ENCODE measurements at places on chromosomes 1 and 21.
A peak's percentile ranks its signal among the peaks of the same experiment; 100 is the strongest.

DNA sequence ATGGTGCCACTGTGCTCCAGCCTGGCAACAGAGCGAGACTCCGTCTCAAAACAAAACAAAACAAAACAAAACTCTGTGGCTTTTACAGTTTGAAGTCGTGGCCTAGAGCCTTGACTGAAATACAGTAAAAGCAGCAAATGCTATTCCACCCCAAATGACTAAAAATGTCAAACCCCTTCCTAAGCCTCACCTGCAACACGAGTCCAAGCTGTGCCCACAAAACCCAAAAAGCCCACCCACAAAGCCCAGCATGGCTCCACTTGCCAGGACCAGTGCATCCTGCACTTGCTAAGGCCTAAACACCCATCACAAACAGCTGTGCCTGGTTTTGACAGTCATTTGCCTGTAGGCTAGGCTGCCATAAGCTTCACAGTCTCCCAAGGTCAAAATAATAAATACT lies 21.3 kb downstream of the VAV3 start:
- DNase-seq, result no peak

- no peak for DNase-seq
Observed at GRCh38 chr1:32263744-32264143, 12.7 kb downstream of the LCK start.

DNA sequence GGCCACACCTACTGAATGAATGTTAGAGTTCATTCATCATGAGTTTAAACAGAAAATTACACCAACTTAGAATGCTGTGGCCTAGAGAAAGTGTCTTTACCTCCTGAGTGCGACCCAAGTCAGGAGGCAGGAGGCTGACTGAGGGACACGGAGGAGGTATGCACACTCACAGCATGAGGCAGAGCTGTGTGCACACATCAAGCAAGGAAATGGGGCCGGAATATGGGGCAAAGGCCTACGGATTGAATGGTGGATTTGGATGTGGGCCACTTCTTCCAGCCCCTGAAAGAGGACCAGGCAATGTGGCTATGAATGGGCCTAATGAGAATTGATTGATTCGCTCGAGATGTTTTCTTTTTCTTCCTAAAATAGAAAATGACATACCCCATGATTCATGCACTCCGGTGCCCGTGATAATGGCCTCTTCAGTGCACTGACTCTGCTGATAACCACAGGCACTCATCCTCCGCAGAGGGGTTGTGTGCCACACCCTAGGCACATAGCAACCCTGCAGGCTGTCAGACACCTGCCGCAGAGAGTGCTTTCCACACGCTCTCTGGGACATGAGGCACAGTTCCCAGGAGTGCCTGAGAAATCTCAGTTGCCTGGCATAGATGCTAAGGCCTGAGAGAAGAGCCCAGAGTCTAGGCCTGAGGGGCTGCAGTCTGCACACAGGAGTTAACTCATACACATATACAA lies 155.5 kb downstream of the GLUL start:
- peak; percentile 67 for DNase-seq

DNA sequence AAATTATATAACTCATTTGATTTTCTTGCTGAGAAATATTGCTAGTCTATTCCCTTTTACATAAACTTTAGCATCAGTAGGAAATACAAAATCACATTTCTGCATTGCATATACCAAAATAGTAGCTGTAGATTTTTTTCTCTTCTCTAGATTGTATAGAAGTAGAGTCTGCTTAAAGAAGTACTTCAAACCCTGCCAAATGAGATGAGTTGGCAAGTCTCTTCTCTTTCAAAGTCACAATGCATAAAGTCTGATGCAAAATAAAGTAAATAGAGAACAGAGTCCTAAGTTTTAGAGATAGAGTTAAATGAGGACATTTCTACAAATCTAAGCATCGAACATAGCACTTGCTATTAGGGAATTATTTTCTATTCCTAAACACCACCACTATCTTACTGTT lies 6.4 kb downstream of the PLPPR4 start:
- no peak for DNase-seq

DNA sequence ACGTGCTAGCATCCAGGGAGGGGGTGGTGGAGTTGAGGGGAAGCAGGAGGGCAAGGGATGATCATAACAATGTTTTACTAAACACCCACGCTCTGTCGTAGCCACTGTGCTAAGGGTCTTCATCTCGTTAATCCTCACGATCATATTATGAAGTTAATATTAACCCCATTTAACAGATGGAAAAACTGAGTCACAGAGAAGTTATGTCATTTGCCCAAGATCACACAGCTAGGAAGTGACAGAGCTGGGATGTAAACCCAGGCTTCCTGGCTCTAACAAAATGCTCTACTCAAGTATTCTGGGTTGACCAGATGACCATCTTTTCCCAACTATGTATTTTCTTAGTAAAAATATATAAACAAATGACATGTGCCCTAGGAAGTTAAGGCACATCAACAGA lies 88.7 kb downstream of the TAS1R2 start:
- DNase-seq, result no peak

DNA sequence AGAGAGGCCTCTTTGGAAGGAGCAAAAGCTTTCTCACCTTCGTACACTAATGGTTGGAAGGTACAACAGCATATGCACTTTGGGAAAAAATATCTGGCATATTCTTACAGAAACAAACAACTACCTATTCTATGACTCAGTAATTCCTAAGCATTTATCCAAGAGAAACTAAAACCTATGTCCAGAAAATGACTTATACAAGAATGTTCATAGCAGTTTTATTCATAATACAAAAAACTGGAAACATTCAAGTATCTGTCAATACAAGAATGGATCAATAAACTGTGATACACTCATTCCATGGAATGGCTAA lies 8.2 kb downstream of the NBPF1 start:
- DNase-seq, result no peak

- no peak for DNase-seq
Observed at GRCh38 chr1:222941425-222941824, 126.6 kb downstream of the DISP1 start.

DNA sequence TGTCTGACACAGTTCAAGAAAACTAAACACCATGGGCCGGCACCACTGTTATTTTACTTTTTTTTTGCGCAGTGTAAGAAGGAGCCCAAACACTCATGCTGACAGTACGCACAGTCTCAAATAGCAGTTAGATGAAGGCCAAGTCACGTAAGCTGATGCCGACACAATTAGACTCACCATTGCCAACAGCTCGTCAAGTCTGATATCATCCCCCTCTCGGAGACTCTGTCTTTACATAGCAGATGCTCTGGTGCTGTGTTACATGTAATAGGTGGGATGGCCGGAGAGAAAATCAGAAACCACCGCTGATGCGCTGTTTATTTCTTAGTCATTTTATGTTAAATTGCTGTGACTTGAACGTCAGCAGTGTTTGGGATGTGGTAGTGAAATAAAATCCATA lies 49.3 kb downstream of the TGFB2 start:
- DNase-seq, result no peak

DNA sequence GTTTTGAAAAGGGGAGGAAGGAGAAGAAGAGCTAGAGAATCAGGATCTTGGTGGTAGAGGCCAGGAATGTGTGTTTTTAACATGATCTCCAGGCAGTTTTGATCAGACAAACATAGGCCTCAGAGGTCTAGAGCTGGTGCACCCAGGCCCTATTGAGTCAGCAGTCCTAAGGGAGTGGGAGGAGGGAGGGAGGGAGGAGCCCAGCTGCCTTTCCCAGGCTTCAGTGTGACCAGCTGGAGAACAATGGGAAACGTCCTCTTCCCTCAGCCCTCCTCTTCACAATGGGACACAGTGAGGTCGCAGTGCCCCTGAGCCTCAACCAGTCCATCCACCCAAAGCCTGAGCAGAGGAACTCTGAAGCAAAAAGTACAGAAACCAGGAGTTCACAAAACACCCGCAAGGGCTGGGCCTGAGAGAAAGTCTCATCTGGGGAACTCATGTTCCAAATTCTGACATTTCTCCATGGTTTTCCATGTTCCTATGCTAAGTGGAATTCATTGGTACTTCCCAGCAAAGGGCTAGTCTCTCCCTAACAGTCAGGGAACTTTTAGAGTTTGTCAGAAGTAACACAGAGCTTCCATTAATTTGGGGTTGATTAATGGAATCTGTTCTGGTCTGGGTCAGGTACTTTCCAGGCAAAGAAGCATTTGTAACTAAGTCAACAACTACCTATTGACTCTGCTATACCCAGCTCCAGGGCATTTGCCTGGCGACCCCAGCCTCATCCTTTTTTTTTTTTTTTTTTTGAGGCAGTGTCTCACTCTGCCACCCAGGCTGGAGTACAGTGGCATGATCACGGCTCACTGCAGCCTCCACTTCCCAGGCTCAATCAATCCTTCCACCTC lies 37.5 kb downstream of the ELAPOR1 start:
- DNase-seq, result peak; percentile 63

GRCh38 chr1:2251786-2252185 lies 23.7 kb downstream of the SKI start:
- DNase-seq, result no peak

GRCh38 chr1:156747742-156748669 lies 3.5 kb downstream of the HDGF start:
- no peak for DNase-seq

- no peak for DNase-seq
Observed at GRCh38 chr1:227758366-227758765, 23.1 kb downstream of the SNAP47 start.

DNA sequence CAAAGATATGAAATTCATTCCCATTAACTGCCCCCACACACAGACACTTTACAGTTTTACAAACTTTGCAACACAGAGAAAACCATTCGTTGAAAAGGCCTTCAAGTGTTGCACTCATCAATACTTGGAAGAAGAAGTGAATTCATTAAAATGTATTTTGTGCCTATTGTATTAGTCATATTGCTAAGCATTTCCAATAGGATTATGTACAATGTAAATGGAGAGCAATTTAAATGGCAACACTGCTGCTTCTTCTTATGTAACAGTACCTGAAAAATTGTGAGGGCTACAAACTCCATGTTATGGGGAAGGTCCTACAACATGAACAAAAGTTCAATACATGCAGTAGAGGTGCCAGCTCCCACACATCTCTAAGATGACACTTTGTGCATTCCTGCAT lies 209.3 kb upstream of the POGK start:
- no peak for DNase-seq

- no peak for DNase-seq
Observed at GRCh38 chr1:2496087-2496622, 20.1 kb downstream of the PLCH2 start.

GRCh38 chr1:201678264-201679101 lies 139.6 kb downstream of the NAV1 start:
- no peak for DNase-seq

DNA sequence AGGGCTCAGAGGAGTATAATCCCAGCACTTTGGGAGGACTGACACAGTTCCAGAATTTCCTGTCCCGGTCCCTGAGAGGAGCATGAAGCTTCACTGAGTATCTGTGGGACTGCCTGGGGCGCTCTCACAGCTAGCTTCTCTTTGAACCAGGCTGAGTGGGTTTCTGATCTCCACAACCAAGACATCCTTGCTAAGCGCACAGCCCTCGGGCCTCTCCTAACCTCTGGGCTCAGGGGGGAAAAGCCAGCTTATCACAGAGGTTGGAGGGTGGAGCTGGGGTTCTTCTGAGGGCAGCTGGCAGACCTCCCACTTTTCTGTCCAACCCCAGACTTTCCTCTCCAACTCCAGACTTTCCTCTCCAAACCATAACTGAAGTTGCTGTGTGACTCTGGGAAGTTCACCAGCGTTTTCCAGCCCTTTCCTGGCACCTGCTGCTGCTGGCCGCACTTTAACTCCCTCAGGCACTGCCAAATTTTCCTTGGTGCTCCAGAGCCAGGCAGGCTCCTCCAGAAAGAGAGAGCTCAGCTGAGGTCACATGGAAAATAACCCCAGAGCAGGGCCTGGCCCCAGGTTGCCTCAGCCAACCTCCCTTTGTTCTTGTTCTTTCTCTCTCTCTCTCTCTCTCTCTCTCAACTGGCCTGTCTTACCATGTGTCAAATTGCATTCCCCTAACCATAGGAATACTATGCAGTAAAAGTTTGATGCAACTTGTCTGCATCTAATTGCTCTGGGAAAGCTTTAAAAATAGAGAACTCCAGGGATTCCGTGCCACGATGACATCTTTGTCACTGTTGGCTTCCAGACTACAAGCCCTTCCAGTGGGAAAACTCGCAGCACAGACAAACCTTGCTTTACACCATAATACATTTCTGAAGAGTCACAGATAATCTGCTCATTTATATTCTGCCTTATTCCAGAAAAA lies 49.5 kb downstream of the OLFML2B start:
- no peak for DNase-seq

- DNase-seq, result no peak
Observed at GRCh38 chr21:46020581-46020980, 39.0 kb downstream of the COL6A1 start.

DNA sequence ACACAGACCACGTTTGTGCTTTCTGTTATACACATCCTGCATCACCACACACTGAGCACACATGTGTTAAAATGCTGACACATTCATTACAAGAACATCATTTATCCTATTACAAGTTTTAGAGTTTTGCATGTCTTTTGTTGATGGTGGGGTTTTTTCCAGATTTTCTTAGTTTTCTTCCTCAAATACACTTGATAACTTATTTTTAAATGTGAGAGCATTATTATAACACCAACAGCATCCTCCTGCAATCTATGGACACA lies 67.3 kb downstream of the TGFBR3 start:
- DNase-seq, result no peak

DNA sequence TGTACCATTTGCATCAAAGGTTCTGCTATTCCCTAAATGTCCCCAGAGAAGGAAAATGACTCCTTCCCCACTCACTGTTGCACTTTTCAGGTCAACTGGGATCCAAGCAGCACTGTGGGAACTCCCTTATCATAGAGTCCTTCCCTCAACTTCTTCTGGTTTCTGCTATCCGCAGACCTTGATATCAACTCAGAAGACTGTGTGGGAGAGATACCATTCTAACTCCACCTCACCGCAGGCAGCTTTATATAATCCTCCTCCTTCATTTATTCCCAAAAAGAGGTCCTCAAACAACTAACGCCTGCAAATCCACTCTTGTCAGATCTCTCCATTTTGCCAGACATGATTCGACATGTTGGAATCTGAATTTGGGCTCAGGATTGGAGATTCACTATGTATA lies 27.3 kb downstream of the LHX9 start:
- DNase-seq, result no peak

DNA sequence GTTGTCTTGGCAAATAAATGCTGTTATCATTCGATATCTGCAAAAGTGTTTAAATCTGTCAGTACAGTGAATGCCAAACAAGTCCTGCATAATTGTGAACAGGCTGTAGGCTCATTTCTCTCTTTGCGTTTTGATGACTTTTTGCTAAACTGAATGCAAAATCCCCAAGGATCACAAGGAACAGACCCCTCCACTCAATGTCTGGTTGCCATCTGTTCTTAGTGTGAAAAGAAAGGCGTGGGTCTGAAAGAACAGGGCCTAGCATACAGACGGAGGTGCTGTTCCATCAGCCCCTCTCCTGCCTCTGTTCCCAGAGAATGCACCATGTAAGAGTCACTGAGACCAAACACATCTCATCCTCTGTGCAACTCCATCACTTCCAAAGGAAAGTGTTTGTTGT lies 40.4 kb downstream of the EIF2B3 start:
- DNase-seq, result no peak

GRCh38 chr1:60535713-60536112 lies 462.1 kb upstream of the C1orf87 start:
- no peak for DNase-seq

GRCh38 chr1:77036560-77036959 lies 169.3 kb downstream of the ST6GALNAC5 start:
- DNase-seq, result no peak

Data from urothelium cell line (cell line).